ENCODE measurements at places on chromosomes 7 and 10.

GRCh38 chr10:129962872-129963640 lies 1.0 kb downstream of the EBF3 start:
- DNase-seq: no peak

- DNase-seq: no peak
Measured at GRCh38 chr10:12825260-12825849, 176.2 kb downstream of the CCDC3 start.

DNA sequence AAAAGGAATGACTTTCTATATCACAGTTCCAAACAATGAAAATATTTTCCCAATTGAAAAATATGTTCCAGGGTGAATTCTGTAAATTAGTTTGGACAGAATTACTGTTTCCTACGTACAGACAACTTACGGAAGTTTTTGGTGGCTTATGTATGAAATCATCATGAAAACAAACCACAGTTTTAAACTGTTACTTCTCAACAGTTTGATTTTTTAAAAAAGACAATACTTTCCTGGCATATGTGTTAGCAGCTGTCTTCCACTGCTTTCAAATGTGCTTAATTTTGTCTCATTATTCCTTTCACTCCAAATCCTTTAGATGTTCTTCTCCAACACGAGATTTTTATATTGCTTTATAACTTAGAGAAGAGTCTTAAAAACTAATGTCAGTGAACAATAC lies 56.2 kb downstream of the SEMA3A start:
- DNase-seq: no peak

GRCh38 chr10:91681361-91682276 lies 48.7 kb upstream of the PPP1R3C start:
- no peak for DNase-seq

GRCh38 chr7:140304191-140304799 lies 94.0 kb downstream of the SLC37A3 start:
- no peak for DNase-seq

DNA sequence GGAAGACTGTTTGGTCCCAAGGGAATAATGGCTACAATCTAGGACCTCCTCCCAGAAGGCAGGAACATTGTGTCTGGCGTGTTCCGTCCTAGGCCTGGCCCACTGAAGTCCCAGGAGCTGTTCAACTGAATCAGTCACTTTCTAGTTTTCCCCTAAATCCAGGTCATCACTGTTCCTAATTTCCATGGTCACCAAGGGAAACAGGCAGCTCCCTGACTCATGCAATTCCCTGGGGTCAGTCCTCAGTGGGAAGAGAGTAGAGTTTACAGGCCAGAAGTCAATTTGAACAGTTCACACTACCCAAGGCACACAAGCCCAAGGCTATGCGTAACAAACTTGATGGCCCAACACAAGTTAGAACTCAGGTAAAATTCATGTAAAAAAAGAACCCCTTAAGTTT lies 44.0 kb downstream of the CREB3L2 start:
- DNase-seq: no peak

DNA sequence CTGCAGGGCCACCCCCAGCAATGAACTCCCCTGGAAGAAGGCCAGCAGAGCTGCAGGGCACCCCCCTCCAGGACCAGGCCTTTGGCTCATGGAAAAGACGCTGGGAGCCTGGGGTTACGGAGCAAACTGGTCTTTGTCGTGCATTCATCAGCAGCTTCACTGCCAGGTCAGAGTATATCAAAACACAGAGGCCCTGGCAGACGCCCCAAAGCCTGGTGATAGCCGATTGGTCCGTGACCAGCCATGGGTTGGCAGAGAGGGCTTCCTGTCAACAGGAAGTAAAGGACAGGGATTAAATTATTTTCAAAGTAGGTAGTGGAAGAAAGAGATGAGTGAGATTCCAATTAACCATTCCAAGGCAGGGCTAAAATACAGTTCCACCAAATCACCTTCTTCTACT lies 9.0 kb downstream of the PRKAG2 start:
- DNase-seq: no peak

DNA sequence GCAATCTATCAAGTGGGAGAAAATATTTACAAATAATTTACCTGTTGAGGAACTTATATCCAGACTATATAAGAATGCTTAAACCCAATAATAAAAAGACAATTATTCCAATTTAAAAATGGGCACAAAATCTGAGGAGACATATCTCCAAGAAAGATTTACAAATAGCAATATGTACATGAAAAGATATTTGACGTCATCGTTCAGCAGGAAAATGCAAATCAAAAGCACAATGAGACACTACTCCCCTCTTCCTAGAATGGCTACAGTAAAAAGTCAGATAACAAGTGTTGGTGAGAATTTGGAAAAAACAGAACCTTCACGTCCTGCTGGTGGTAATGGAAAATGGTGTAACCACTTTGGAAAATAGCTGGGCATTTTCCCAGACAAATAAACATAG lies 457.0 kb downstream of the DPP6 start:
- no peak for DNase-seq

- no peak for DNase-seq
Measured at GRCh38 chr7:121076350-121077164, 88.0 kb downstream of the CPED1 start.

DNA sequence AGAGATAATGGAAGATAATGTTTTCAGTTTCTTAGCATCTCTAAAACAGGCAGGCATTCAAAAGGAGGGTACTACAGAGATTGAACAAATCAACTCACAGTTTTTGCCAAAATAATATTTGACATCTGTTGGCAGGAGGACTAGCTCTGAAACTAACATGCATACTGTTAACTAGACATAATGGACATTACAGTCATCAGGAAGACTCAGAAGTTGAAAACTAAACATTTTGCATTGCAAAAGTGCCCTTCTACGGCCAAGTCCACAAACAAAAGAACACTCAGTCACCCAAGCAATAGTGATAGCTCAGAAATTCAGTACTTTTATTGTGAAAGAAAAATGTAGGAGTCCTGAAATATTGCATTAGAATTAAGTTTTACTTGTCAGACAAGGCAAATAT lies 399.0 kb downstream of the HGF start:
- DNase-seq: no peak

DNA sequence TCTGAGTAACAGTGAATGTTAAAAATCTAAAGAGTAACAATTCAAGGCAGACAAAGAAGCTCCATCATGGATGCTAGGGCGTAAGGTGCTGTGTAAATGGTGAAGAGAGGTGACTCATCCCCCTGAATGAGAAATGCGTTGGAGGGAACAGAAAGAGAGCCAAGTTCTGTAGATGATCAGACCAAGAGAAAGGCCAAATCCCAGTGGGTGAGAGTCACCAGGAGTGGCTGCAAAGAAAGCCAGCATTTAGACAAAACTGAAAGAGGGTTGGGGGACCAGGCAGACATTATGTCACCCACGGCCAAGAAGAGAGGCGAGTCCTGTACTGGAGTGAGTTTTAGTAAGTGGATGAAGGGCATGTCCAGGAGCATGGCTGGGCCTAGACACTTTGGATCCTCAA lies 153.1 kb downstream of the TRIL start:
- DNase-seq: no peak

- DNase-seq: no peak
Measured at GRCh38 chr7:77335581-77335980, 80.6 kb downstream of the GSAP start.

GRCh38 chr10:43293677-43294057 lies 26.8 kb upstream of the RASGEF1A start:
- DNase-seq: no peak

- DNase-seq: no peak
Measured at GRCh38 chr10:30456266-30456665, 22.3 kb downstream of the MAP3K8 start.

DNA sequence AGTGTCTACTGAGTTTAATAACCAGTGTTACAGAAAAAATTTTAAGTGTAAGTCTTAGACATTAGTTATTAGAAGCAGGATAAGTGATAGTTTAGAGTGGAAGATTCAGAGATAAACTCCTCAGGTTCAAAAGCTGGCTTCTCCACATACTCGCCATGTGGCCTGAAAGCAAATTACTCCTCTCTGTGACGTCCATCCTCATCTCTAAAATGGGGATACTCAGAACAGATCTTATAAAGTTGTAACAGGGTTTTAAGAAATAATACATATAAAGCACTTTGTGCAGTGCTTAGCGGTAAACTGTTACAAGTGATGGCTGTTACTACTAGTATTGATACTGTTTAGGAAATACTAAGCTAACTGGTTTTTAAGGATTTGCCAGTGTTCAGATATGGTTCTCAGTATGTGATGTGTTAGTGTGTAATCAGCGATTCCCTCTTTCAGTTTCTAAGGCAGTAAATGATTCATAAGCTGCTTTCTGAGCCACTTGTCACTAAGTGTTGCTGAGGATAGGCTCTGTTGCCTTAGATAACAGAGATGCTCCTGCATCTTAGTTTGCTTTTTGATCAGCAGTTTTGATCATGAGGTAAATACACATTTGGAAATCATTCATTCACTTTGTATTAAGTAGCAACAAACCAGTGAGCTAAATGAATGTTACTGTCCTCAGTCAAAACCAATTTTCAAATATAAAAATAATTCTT lies 58.7 kb downstream of the CYP51A1 start:
- no peak for DNase-seq

DNA sequence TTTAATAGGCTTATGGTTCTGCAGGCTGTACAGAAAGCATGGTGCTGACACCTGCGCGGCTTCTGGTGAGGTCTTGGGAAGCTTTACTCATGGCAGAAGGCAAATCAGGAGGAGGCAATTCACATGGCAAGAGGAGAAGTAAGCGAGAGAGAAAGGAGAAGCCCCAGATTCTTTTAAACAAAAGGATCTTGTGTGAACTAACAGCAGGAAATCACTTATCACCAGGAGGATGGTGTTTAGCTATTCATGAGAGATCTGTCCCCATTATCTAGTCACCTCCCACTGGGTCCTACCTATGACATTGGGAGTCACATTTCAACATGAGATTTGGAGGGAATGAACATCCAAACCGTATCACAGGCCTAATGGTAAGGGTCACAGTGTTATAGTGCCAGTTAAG lies 678.0 kb upstream of the KCND2 start:
- DNase-seq: no peak

GRCh38 chr7:133735222-133735621 lies 391.9 kb upstream of the LRGUK start:
- no peak for DNase-seq

DNA sequence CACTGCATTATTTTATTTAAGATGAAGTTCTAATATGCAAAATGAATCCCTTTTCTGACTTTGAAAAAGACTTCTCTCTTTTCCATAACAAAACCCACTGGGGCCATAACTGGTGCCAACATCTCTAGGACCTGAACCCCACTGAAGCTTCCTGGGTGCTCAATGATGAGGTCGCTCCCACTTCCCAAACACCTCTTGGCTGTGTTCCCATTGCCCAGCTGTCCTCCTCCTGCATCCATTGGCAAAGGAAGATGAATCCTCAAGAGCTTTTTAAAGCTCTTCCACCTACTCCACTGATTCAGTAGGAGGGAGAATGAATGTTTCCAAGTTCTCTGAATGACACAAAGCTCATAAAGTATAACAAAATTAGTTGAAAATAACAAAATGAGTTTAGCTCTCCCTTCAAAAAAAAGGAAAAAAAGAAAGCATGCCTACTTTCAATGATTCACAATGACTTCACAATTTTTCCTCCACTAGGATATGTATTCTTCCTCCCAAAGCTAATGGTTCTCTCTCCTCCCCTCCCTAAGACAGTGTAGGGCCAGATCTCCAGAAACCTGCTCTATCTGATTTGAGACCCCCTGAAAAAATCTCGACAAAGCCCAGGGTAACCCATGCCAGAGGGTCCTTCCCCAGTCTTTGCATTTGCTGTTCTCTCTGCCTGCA lies 64.8 kb downstream of the SORBS1 start:
- DNase-seq: no peak

DNA sequence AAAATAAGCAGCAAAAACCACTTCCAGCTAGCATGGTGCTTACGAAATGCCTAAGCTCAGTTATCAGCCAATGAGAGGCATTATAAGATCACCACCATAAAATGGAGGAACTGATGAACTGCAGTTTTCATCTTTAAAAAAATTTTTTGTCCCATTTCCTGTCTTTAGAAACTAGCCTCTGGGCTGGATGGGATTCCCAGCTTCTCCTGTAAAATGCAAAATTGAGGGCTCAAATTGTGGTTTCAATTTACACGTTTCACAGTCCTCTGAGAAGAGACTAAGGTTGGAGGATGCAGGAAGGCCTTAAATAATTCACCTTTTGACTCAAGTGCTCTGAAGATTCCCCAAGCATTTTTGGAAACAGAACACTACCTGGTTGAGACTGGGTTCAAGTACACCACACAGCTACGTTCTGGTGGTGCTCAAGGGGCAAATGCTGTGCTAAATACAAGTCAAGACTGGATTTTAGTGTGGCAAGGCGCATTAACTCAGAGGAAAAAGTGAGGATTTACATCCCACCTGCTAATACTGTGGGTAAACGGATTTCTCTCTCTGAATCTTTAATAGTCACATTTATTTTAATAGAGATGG lies 951 bp downstream of the ZNF25 start:
- no peak for DNase-seq

DNA sequence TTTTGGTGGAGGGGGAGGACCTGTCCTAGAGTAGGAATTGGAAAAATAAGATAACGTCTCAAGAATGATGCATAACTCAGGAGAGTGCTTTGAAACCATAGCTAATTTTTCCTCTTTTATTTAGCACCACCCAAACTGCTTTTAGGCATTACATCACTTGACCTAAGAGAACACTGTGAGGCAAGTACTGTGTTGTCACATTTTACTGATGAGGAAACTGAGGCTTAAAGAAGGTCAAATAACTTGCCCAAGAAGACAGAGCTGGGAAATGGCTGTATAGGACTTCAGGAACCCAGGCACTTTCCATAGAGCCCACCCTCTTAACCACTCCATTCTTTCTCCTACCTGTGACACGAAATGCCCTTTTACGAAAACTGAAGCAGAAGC lies 21.4 kb downstream of the ADRB1 start:
- DNase-seq: no peak

- DNase-seq: no peak
Measured at GRCh38 chr7:127927348-127927696, 103.9 kb downstream of the LRRC4 start.

- no peak for DNase-seq
Measured at GRCh38 chr10:52663161-52663560, 109.4 kb downstream of the MBL2 start.

GRCh38 chr7:53110425-53110824 lies 75.0 kb downstream of the POM121L12 start:
- no peak for DNase-seq

GRCh38 chr7:139691253-139691781 lies 86.5 kb downstream of the HIPK2 start:
- no peak for DNase-seq

- DNase-seq: no peak
Measured at GRCh38 chr7:22601003-22601402, 101.0 kb upstream of the STEAP1B start.

DNA sequence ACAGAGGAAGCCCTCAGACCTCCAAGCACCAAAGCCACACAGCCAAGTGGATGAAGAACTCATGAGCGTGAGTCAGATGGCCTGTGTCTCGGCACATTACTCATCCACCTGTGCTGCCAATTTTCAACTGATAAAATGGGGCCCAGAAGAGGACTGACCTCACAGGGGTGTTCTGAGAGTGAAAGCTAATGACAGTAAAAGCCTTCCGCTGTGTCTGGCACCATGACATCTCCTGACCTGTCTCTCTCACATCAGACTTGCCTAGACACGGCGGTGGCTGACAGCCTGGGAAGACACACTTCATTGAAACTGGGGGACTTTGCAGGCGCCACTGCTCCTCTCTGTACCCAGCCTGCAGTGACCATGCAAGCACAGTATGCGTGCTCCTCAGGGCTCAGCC lies 8.3 kb upstream of the SLC18A3 start:
- DNase-seq: no peak
